ENCODE measurements at places on chromosomes 7 and 10. TPM values are rescaled to one million over a fixed set of nuclear protein-coding genes. Genes with fewer than 3 reads are reported as not detected.

The GPNMB gene
- total RNA-seq = 3.0 TPM

The SEMA3E gene
- 2.1 TPM for total RNA-seq

The MYH16 gene
- 0.51 TPM for total RNA-seq

The CLCN1 gene
- 0.06 TPM for total RNA-seq

The CTAGE8 gene
- total RNA-seq = not detected

The SORCS1 gene
- total RNA-seq = not detected

The SNX10 gene
- total RNA-seq = 4.9 TPM

The RBM20 gene
- 1.4 TPM for total RNA-seq

The TMEM168 gene
- total RNA-seq = 8.8 TPM

The WNT2 gene
- total RNA-seq = 0.06 TPM

The TUBB8 gene
- not detected for total RNA-seq

The ARHGEF35 gene
- total RNA-seq = 0.26 TPM

The AZGP1 gene
- total RNA-seq = not detected

The WEE2 gene
- not detected for total RNA-seq

The NCF1 gene
- 0.08 TPM for total RNA-seq

The TMEM236 gene
- 0.07 TPM for total RNA-seq

The KNDC1 gene
- total RNA-seq = 0.89 TPM

The VTI1A gene
- 15.8 TPM for total RNA-seq

The C10orf67 gene
- total RNA-seq = 0.11 TPM

The TBC1D12 gene
- total RNA-seq = 5.9 TPM

The ABCB4 gene
- not detected for total RNA-seq

The LAMB4 gene
- total RNA-seq = 0.07 TPM

The CPA2 gene
- total RNA-seq = 0.15 TPM

The ATG9B gene
- total RNA-seq = 1.1 TPM

The NODAL gene
- total RNA-seq = not detected

The ZNF117 gene
- total RNA-seq = 0.18 TPM

The DENND2A gene
- total RNA-seq = 0.25 TPM

The SPDYE2 gene
- not detected for total RNA-seq

The FBXL15 gene
- total RNA-seq = 11.3 TPM

The KCNH2 gene
- 0.37 TPM for total RNA-seq

The MBL2 gene
- not detected for total RNA-seq

The ANKRD22 gene
- 0.27 TPM for total RNA-seq

The TMEM213 gene
- not detected for total RNA-seq

The SYT15B gene
- total RNA-seq = 3.6 TPM

The PODXL gene
- total RNA-seq = 62.1 TPM

The NEUROG3 gene
- total RNA-seq = not detected

The CTNNA3 gene
- total RNA-seq = not detected

The CYP3A5 gene
- total RNA-seq = 1.6 TPM

The SOSTDC1 gene
- not detected for total RNA-seq

The HACD1 gene
- 41.6 TPM for total RNA-seq

Measured in A549 treated with RU486 at 1 μM for 4 hours (cell line).